COR-L47 (cell line): ENCODE measurements at places on chromosomes 1 and 21.

DNA sequence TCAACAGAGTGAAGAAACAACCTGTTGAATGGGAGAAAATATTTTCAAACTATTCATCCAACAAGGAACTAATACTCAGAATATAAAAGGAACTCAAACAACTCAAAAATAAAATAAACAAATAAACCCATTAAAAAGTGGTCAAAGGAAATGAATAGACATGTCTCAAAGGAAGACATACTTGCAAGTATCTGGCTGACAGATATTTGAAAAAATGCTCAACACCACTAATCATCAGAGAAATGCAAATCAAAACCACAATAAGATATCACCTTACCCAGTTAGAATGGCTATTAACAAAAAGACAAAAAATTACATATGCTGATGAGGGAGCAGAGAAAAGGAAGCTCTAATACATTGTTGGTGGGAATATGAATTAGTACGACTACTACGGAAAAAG is 38.2 kb downstream of the TNFSF4 start:
- no peak for DNase-seq

GRCh38 chr21:46114963-46115362 is 17.1 kb downstream of the COL6A2 start:
- DNase-seq, result no peak

- DNase-seq, result no peak
Observed at GRCh38 chr1:22228505-22228911, 85.6 kb upstream of the WNT4 start.

- DNase-seq, result no peak
Observed at GRCh38 chr1:59022799-59023198, 239.0 kb upstream of the JUN start.

GRCh38 chr1:181893937-181894336 is 167.6 kb downstream of the ZNF648 start:
- DNase-seq, result no peak

DNA sequence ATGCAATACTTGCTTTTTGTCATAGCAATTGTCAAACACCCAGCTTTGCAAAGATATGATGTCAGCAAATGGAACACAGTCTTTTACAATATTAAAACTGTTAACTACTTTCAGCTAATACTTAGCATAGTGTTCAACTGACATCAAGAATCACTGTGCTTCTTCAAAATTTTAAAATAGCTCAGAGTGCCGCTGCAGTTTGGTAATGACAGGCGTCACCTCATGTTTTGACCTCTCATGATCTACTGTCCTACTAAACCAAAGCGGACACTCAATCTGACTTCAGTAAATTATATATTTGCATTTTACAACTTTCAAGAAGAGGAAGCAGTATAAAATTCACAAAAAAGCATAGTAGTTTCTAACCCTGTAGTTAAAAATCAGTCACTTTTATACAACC is 2.0 kb downstream of the FMO1 start:
- DNase-seq, result no peak

DNA sequence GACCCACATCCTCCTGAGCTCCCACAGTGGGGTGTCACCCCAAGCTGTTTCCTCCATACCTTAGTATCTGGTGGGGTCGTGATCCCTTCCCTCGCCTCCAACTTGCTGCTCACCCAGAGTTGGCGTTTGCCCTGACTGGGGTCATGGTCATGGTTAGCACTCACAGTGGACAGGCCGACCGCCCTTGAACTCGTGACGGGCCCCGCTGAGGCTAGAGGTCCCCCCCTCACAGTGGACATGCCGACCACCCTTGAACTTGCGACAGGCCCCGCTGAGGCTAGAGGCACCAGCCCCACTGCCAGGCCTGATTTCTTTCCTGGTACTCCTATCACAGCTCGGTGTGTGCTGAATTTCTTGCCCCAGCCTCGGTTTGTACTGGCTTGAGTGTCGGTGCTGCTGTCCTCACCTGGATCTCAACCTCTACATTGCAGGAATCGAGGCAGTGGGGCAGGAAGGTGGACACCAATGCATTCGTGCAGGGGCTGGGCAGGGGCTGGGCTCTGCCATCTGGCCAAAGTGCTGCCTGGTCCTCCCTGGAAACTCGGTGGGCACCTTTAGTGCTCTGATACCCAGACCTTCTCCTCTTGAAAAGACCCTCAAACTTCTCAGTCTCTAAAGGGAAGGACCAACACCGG is 37.5 kb upstream of the AJAP1 start:
- DNase-seq, result no peak

GRCh38 chr1:115088871-115089419 is 358 bp downstream of the TSPAN2 start:
- no peak for DNase-seq

GRCh38 chr1:39753132-39754025 is 14.7 kb downstream of the PPIE start:
- no peak for DNase-seq
